NCI-H2081 treated with DMSO at 0.1 percent for 48 hours (cell line): ENCODE measurements at places on chromosomes 4 and X.

DNA sequence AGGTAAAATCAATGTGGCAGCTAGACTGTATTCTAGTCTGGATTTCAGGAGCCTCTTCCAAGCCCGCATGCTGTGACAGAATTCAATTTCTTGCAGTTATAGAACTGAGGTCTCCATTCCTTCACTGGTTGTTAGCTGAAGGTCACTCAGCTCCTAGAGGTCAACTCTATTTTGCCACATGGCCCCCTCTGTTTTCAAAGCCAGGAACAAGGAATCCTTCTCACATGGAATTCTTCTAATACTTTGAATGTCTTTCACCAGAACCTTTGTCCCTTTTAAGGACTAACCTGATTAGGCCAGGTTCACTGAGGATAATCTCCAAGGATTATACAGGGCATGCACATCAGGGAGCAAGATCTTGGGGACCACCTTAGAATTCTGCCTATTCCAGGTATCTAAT is 23.4 kb upstream of the MMRN1 start:
- DNase-seq, result no peak

DNA sequence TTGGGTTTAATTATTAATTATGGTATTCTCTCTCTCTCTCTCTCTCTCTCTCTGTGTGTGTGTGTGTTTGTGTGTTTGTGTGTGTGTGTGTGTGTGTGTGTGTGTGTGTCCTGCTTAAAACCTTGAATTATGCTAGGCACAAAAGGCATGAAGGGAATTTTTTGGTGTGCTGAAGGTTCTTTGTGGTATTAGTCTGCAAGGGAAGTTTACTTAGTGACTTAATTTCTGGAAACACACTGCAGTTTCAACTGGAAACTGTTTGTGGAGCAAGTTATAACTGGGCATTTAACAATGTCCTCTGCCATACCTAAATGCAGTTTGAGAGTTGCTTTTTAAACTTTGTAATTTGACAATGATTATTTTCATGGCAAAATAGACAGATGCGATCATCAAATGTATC is 111.7 kb downstream of the FRMPD4 start:
- DNase-seq, result no peak

GRCh38 chr4:85607624-85608023 is 132.7 kb downstream of the ARHGAP24 start:
- peak; percentile 57 for DNase-seq

DNA sequence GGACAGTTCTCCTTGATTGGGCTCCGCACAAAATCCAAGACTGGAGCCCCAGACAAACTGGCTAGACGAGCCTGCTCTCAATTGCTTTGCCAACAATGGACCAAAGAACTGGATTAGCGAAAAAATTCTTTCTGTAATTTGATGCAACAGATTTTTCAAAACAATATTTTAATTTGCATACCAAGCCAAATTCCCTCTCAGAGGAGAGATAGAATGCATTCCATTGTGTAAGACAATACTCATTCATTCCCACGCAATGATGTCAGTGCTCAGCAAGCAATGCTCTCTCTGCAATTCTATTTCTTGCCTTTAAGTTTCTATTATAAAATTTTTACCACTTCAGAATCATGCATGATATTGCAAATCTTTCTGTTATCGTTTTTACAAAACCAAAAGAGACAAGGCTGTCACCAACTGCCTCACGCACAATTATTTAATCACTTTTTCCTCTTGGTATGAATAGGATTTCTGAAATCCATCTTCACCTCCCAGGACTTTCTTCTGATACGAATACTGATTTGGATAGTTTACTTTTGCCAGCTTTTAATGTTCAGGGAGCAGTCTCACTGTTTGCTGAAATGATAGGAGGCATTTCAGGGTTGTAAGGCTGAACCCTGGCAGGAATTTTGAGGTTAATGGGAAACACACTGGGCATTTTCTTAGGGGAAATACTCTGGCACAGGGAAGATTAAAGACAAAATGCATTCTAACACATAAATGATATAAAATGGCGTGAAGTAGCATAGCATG is 46.1 kb upstream of the HCCS start:
- no peak for DNase-seq

- no peak for DNase-seq
These were observed 759.2 kb downstream of the DMD start for GRCh38 chrX:32451954-32452695.

- no peak for DNase-seq
These were observed 13.6 kb upstream of the CCKAR start for GRCh38 chr4:26503844-26504243.

- no peak for DNase-seq
These were observed 169.2 kb downstream of the TMA16 start for GRCh38 chr4:163663454-163664225.

GRCh38 chr4:141207961-141208360 is 12.7 kb upstream of the ZNF330 start:
- no peak for DNase-seq

DNA sequence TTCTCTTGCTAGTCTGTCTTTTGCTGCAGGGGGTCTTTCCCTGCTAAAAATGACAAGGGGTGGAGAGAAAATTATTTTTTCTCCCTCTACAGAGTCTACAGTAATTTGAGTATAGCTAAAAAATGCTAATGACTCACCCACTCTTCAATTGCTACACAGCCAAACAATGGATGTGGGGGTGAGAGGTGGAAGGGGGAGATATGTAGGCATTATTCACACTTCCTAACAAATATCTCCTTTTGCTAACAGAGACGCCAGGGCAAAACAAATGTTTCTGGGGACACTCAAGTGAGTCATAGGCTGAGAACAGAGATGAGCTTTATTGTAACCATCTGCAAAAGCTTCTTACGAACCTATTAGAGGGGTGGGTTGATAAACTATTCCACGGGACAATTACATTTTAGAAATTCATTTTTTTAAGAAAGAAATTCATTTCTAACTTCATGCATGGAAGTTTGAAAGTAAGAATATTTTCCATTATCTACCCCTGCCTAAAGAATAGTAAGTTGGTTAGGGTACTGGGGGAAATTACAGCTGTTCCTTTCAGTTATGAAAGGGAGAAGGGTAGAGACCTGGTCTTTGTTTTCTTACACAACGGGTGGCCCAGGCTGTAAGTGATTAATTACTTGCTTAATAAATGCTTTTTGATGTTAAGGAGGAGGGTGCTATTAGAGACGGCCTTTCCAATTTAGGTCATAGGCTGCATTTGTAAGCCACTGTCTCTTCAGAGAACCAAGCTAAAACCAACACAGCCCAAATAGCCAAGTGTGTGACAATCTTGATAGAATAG is 12.8 kb downstream of the SCD5 start:
- DNase-seq, result peak; percentile 2

DNA sequence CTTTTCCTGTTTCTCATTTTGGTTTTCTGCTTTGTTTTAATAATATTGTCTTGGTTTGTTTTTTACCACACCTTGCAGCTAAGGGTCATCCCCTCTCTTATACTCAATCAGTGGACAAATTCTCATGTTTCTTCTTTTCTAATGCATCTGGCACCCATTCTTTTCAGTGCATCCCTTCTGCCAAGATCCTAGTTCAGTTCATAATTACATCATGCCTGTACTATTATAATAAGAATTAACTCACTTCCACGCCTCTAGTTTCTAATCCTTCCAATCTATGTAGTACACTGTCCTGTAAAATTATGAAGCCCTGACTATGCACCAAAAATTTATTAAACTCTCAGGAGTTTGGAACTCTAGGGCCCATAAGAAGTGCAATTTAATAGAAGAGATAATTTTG is 126.1 kb downstream of the FAT4 start:
- no peak for DNase-seq

- no peak for DNase-seq
These were observed 81.9 kb upstream of the LRPAP1 start for GRCh38 chr4:3613967-3614730.

DNA sequence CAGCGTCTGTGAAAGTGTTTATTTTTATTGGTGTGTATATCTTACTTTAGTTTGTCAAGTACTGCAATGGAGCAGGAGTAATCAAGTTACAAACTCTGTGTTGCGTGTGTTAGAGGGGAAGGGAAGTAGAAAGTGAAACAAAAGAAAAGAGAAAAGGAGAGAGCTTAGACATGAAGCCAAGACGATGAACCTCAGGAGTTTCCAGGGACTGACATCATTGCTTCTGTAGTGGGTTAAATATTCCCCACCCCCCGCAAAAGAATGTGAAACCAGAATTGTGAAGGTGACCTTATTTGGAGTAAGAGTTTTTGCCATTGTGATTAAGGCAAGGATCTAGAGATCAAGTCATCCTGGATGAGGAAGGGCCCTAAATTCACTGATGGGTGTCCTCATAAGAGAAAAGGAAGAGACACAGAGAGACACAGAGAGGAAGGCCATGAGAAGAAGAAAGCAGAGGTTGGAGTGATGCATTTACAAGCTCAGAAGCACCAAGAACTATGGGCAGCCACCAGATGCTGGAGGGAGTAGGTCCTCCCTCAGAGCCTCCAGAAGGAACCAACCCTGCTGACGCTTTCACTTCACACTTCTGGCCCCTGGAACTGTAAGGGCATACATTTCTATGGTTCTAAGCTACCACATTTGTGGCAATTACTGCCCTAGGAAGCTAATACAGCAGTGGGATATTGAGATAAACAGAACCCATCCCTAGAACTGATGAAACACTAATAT is 173.6 kb upstream of the SFRP2 start:
- DNase-seq, result no peak

DNA sequence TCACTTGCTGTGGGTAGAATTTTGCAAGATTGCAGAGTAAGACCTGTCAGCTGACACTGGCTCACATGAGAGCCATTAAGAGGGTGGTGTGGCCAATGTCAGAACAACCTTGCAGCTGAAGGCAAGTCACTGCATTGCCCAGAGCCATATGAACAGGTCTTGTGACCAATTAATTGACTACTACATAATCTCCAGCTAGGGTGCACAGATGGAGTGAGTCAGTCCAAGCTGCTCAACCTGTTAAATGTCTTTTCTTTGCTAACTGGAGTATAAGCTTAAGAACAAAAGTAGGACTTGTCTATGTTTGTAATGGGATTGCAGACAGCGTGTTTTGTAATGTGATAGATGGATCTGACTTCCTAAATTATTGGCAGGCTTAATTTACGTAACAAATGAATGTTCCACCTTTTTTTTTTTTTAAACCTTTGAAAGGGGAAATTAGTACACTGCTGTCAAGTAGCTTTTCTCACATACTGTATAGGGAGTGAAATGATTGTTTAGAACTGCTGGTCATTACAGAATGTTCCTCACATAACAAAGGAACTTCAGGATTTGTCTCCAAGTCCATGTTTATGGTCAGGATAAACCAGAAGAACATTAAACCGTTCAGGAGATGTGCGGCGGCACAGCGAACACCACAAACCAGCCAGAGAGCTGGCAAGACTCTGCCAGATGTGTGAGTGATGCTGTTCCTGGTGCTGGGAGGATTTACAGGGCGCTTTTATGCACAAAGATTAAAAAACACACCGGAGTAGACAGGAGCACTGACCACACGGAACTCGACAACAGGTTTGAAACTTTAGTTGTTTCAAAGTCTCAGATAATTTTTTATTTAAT is 37.0 kb downstream of the FNIP2 start:
- DNase-seq, result no peak

- no peak for DNase-seq
These were observed 3.4 kb upstream of the MRPL1 start for GRCh38 chr4:77859256-77859655.

DNA sequence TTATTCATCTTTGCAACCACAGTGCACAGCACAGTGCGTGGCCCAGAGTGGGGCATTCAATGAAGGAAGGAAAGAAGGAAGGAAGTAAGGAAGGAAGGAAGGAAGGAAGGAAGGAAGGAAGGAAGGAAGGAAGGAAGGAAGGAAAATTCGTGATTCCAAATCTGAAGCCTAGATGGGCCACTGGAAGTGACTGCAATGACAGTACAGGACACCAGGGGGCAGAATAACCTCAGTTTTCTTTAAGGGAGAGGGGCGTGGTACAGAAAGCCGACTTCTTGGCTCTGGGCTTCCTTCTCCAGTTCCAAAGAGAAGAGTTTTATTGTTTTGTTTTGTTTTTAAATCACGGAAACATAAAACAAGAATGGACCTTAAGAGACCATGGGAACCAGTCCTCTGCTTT is 47.8 kb downstream of the APLN start:
- no peak for DNase-seq

DNA sequence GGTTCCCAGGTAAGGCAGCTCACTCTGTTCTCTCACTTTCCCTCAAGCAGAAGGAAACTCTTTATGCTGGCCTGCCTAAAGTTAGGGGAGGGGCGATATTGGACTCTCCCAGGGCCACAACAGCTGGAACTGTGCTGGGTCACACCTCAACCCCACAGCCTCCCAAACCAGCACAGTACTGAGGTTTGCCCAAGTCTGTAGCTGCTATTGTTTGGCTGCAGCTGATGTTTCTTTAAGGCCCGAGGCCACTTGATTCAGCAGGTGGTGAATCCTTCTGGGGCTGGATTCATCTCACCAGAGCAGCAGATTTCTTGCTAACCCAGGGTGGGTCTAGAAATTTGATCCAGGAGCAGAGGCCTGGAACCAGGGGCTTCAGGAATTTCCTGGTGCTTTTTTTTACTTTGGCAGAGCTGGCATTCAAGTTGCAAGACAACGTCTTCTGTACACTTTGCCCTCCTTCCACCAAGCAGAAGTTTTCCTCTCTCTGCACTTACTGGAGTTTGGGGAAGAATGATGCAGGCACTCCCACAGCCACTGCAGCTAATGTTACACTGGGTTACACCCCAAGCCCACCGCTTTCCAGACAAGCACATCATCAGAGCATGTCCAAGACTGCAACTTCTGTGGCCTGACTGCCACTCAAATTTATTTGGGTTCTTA is 544.7 kb upstream of the NDST4 start:
- DNase-seq, result no peak

DNA sequence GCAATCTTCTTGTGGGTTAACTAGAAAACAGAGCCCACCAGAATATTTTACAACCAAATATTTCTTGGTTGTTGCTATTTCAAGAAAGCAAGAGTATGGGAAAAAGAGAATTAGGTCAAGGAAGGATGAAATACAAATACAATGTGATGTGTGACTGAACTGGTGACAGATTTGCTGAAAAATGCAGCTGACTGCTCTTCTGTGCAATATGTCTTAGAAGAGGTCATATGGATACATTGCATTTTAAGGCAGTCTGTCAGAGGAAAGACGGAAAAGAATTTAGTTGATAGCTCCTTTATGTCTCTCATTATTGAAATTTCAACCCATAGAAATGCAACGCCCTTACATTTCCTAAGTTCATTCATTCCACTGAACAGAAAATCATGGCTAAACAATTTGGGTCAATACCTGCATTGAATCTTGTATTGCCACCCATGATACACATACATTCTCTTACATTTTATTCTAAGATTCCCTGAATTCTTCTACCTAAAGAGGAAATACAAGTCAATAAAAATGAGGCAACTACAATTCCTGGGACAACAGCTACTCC is 423.1 kb downstream of the ADAM29 start:
- DNase-seq, result no peak
